SJSA1 (cell line): ENCODE measurements at places on chromosomes 4 and X. TPM values are rescaled to one million over a fixed set of nuclear protein-coding genes. Genes with fewer than 3 reads are reported as not detected.

Gene ANOS1
- total RNA-seq = 3.5 and 9.3 TPM in 2 replicates

Gene INPP4B
- total RNA-seq = 0.69 and 3.4 TPM in 2 replicates

Gene ASB12
- not detected in 2 replicates for total RNA-seq

Gene UNC5C
- total RNA-seq = 0.03 TPM in 1 of 2 replicates, not detected in the other

Gene PLAC8
- 123 and 141 TPM in 2 replicates for total RNA-seq

Gene EVC2
- 0.94 and 2.7 TPM in 2 replicates for total RNA-seq

Gene MAGEB10
- not detected in 2 replicates for total RNA-seq

Gene MAGEA2
- total RNA-seq = not detected in 2 replicates

Gene SORBS2
- total RNA-seq = 9.0 and 17.4 TPM in 2 replicates

Gene GAGE2A
- total RNA-seq = not detected in 2 replicates

Gene DSPP
- total RNA-seq = not detected in 2 replicates

Gene NDNF
- not detected in 2 replicates for total RNA-seq

Gene REELD1
- 0.05 TPM in 1 of 2 replicates, not detected in the other for total RNA-seq

Gene FRG2
- total RNA-seq = not detected in 2 replicates

Gene SRPK3
- not detected in 2 replicates for total RNA-seq

Gene FAM133A
- 0.03 TPM in 1 of 2 replicates, not detected in the other for total RNA-seq

DNA sequence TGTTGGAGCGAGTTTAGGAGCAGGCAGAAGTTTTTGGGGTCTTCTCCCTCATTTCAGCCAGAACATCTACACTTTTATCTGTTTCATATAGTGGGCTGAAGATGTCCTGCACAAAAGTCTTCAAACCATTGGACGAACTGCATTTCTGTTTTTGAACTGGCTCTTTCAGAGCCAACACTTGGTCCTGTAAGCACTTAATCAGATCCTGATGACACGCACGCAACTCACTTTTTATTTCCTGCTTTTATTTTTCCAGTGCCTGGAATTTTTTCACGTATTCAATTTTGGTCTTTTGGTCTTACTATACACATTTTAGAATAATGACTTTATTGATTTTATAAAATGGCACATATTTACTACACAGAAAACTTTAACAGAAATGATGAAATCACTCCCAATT lies 40.2 kb upstream of the NKX3-2 start:
- no peaks in the 10 kb centered on the region for H3K4me1 ChIP-seq
- H3K27ac ChIP-seq = no peak overlapping the region
- H3K4me3 ChIP-seq = no peak overlapping the region
- H3K36me3 ChIP-seq = peaks cover 10% of the 10 kb centered on the region; the same call in 1 of the 2 replicates
- H3K27me3 ChIP-seq = no peaks in the 10 kb centered on the region

- no peak for DNase-seq
- H3K27ac ChIP-seq = no peak overlapping the region
- no peaks in the 10 kb centered on the region for H3K4me1 ChIP-seq
- no peak overlapping the region for H3K4me3 ChIP-seq
- H3K36me3 ChIP-seq = no peaks in the 10 kb centered on the region
- H3K27me3 ChIP-seq = no peaks in the 10 kb centered on the region
Observed at GRCh38 chrX:136754651-136755050, 26.1 kb downstream of the ARHGEF6 start.

GRCh38 chrX:103099691-103100090 lies 6.7 kb upstream of the NXF3 start:
- H3K4me3 ChIP-seq = no peak overlapping the region
- DNase-seq = no peak
- no peaks in the 10 kb centered on the region for H3K36me3 ChIP-seq
- no peaks in the 10 kb centered on the region for H3K27me3 ChIP-seq
- no peak overlapping the region for H3K27ac ChIP-seq

DNA sequence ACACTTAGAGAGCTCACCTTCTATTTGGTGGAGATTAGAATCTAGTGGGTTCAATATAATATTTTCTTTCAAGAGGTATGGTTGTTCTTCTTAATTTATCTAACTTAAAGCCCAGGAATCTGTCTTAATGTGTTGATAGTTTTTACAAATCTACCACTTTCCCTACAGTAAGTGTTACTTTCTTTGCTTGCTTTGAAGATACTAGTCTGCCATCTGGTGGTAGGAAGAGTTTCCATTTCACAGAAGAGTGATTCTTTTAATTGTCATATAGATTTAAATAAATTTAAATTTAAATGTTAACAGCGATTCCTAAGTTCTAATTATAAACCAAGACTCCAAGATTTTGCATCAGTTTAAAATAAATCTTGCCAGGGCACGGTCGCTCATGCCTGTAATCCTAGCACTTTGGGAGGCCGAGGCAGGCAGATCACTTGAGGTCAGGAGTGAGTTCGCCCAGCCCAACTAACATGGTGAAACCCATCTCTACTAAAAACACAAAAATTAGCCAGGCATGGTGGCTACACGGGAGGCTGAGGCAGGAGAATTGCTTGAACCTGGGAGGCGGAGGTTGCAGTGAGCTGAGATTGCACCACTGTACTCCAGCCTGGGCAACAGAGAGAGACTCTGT lies 43.5 kb downstream of the NUDT9 start:
- no peak overlapping the region for H3K4me3 ChIP-seq
- no peak for DNase-seq
- no peaks in the 10 kb centered on the region for H3K27me3 ChIP-seq
- H3K4me1 ChIP-seq = no peaks in the 10 kb centered on the region

DNA sequence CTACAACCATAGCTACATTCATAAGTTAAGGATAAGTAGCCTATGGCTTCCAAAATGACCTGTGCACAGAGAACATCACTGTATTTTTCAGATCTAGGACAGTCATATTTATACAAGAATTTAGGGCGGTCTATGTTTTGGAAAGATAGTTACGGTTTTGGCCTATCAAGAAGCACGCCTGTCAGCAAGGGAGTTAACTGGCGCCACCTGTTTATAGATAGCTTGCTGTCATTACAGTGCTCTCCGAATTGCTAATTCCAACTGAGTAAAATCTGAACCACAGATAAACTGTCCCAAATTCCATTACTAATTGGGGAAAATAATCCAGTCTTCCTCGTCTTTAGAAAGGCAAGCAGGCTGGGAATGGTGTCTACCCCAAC lies 646 bp downstream of the ABCB7 start:
- no peak for DNase-seq
- H3K36me3 ChIP-seq = no peaks in the 10 kb centered on the region
- peaks cover 5% of the 10 kb centered on the region; the same call in 1 of the 2 replicates for H3K4me1 ChIP-seq

DNA sequence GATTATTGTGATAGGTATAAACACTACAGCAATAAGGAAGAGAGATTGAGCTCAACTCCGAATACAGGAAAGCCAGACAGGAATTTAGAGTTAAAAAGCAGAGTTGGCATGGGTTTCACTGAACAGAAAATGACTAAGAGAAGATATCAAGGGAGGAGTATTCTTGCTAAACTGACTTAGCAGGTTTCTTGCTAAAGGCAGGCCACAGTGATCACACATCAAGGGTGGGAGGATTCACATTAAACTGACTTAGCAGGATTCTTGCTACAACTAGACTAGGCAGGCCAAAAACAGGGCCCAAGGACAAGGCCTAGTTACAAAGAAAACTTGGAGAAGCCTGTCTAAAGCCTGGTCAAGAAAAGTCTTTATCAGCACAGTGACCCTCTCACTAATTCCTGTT lies 195.1 kb downstream of the MAGEB5 start:
- no peak for DNase-seq
- no peak overlapping the region for H3K27ac ChIP-seq
- no peaks in the 10 kb centered on the region for H3K4me1 ChIP-seq
- H3K27me3 ChIP-seq = no peaks in the 10 kb centered on the region
- H3K36me3 ChIP-seq = no peaks in the 10 kb centered on the region
- H3K4me3 ChIP-seq = no peak overlapping the region

GRCh38 chr4:123305736-123306135 lies 90.9 kb upstream of the SPRY1 start:
- H3K27ac ChIP-seq = no peak overlapping the region
- no peaks in the 10 kb centered on the region for H3K4me1 ChIP-seq
- no peaks in the 10 kb centered on the region for H3K27me3 ChIP-seq

- no peak for DNase-seq
- H3K27me3 ChIP-seq = no peaks in the 10 kb centered on the region
- no peaks in the 10 kb centered on the region for H3K36me3 ChIP-seq
- H3K27ac ChIP-seq = no peak overlapping the region
Observed at GRCh38 chr4:26701786-26702227, 117.9 kb downstream of the TBC1D19 start.

GRCh38 chr4:145839151-145839550 lies 99.5 kb downstream of the ZNF827 start:
- no peaks in the 10 kb centered on the region for H3K4me1 ChIP-seq
- H3K27ac ChIP-seq = 0 out of 2 replicates have a peak overlapping the region, but pooled peaks have one; percentile 6
- no peaks in the 10 kb centered on the region for H3K27me3 ChIP-seq
- no peak overlapping the region for H3K4me3 ChIP-seq

GRCh38 chr4:4734425-4734824 lies 125.0 kb upstream of the MSX1 start:
- no peak for DNase-seq
- H3K4me3 ChIP-seq = no peak overlapping the region

GRCh38 chr4:159697322-159698283 lies 594.7 kb downstream of the RAPGEF2 start:
- H3K36me3 ChIP-seq = no peaks in the 10 kb centered on the region
- no peak overlapping the region for H3K4me3 ChIP-seq
- H3K4me1 ChIP-seq = no peaks in the 10 kb centered on the region

DNA sequence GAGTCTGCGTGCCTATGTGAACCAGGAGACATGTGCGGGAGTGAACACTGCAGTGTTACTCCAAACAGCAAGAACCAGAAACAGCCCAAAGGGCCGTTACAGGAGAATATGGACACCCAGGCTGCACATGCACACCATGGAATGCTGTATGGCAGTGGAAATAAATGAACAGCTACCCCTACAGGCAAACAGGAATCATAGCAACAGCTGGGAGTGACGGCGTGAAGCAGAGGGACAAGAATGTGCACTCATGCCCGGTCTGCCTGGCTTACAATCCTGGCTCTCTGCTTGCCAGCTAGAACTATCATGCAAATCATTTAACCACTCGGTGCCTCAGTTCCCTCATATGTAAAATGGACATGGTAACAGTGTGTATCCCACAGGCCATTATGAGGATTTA lies 16.6 kb downstream of the GPKOW start:
- H3K4me1 ChIP-seq = no peaks in the 10 kb centered on the region
- H3K27ac ChIP-seq = no peak overlapping the region
- no peak overlapping the region for H3K4me3 ChIP-seq
- peak; percentile 16 for DNase-seq

DNA sequence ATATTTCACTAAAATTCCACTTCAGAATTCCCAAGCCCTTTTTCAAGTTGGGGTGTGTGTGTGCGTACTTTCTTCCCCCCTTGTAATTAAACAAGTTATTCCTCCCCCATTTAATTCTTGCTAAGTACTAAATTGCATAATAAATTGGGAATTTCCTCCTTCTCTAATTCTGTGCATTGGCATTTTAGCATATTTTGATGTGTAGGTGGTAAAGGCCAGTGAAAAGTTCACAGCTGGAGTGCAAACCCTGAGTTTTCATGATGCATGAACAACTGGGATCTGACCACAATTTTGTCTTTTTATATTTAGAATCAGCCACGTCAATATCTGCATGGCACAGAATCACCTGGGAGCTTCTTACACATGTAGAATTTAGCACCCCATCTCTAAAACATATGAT lies 18.5 kb downstream of the ANXA3 start:
- peak overlapping the region; percentile 96 for H3K27ac ChIP-seq
- H3K4me3 ChIP-seq = no peak overlapping the region
- H3K27me3 ChIP-seq = no peaks in the 10 kb centered on the region
- peaks cover 52% of the 10 kb centered on the region for H3K4me1 ChIP-seq
- no peak for DNase-seq

DNA sequence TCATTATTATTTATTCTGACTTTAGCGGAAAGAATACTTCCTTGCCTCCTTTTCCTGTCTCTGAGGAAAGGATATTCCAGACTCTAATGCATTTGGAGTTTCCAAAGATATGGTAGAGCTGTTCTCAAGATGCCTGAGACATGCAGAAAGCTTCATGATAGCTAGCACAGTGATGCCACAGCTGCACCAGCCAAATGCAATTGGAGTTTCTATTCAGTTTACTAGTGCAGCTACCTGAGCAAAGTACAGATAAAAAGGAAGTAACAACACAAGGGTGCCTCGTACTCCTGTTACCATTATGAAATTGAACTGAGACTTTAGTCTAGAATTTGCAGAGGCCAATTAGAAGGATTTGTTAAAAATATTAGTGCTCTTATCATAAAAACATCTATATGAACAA lies 57.5 kb upstream of the PARM1 start:
- H3K27me3 ChIP-seq = no peaks in the 10 kb centered on the region
- H3K36me3 ChIP-seq = no peaks in the 10 kb centered on the region
- H3K4me1 ChIP-seq = no peaks in the 10 kb centered on the region
- DNase-seq = no peak
- no peak overlapping the region for H3K4me3 ChIP-seq
- H3K27ac ChIP-seq = no peak overlapping the region

DNA sequence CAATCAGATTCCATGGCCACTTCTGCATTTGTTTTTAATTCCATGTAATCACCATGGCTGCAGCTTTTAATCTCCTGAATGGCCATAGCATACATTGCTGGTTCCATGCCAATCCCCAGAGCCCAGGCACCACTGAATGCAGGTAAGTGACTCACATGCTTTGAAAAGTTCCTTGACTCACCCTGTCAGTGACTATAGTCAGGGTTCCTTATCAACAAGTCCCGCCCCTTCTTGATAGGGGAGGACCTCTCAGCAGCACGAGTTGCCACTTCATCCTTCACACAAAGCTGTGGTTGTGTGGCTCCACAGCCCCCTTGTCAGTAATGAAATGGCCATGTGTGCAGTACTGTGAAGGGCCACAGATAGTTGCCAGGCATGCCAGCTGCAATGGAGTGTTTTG lies 516.6 kb downstream of the PPARGC1A start:
- no peaks in the 10 kb centered on the region for H3K27me3 ChIP-seq
- no peak overlapping the region for H3K4me3 ChIP-seq
- no peaks in the 10 kb centered on the region for H3K36me3 ChIP-seq
- no peak overlapping the region for H3K27ac ChIP-seq

GRCh38 chrX:68146054-68146453 lies 287.2 kb downstream of the OPHN1 start:
- H3K36me3 ChIP-seq = no peaks in the 10 kb centered on the region
- peak; percentile 2 for DNase-seq
- H3K27ac ChIP-seq = no peak overlapping the region
- no peak overlapping the region for H3K4me3 ChIP-seq
- H3K27me3 ChIP-seq = no peaks in the 10 kb centered on the region
- no peaks in the 10 kb centered on the region for H3K4me1 ChIP-seq

GRCh38 chr4:98555798-98556445 lies 102.5 kb downstream of the TSPAN5 start:
- no peaks in the 10 kb centered on the region for H3K36me3 ChIP-seq
- H3K27ac ChIP-seq = no peak overlapping the region
- H3K4me1 ChIP-seq = peaks cover 8% of the 10 kb centered on the region
- no peak for DNase-seq
- H3K4me3 ChIP-seq = no peak overlapping the region
- no peaks in the 10 kb centered on the region for H3K27me3 ChIP-seq
